Suppressor macrophage (primary cell): ENCODE measurements at places on chromosomes 4 and X.

GRCh38 chr4:122668241-122668640 lies 47.4 kb upstream of the IL21 start:
- DNase-seq: no peak

- no peak for DNase-seq
Measured at GRCh38 chr4:27046851-27047250, 186.2 kb downstream of the STIM2 start.

GRCh38 chr4:123706973-123707372 lies 310.4 kb downstream of the SPRY1 start:
- DNase-seq: no peak

- no peak for DNase-seq
Measured at GRCh38 chrX:68897118-68897945, 68.5 kb downstream of the EFNB1 start.

DNA sequence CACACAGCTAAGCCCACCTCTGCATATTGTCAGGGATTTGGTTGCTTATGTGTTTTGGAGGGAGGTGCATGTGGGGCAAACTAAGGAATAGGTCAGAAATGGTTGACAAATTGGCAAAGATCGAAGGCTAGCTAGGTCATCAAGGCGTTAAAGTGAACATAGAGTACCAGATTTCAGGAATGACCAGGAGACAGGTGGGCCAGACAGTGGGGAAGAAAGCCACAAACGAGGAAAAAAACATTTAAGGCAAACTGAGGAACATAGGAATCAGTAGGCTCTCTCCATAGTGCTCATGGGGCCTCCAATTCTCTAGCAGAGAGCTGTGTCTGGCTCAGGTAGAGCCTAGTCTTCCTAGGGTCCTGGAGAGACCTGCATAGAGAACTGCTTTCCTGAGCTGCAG lies 57.4 kb downstream of the CNGA2 start:
- no peak for DNase-seq

GRCh38 chr4:103915224-103915869 lies 195.6 kb upstream of the TACR3 start:
- DNase-seq: no peak

DNA sequence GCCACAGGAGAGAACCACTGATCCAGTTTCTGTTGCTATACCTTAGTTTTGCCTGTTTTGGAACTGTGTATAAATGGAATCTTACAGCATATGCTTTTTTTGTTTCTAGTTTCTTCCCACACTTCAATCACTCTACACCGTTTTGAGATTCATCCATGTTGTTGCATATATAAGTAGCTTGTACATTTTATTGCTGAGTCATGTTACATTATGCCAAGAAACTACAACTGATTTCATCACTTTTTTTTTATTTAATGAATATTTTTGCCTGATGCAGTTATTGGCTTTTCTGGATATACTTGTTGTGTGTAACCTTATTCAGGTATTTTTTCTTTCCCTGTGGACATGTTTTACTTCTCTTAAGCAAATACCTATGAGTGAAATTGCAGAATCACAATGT lies 1135.9 kb downstream of the RAPGEF2 start:
- no peak for DNase-seq

- DNase-seq: no peak
Measured at GRCh38 chrX:41796577-41796976, 72.6 kb downstream of the GPR82 start.

- no peak for DNase-seq
Measured at GRCh38 chrX:30065226-30065625, 150.1 kb upstream of the MAGEB2 start.
